HTR-8/SVneo (cell line): ENCODE measurements at places on chromosomes 16 and 17.

GRCh38 chr17:82320956-82321927 lies 3.8 kb upstream of the CD7 start:
- DNase-seq: peak; percentile 28

DNA sequence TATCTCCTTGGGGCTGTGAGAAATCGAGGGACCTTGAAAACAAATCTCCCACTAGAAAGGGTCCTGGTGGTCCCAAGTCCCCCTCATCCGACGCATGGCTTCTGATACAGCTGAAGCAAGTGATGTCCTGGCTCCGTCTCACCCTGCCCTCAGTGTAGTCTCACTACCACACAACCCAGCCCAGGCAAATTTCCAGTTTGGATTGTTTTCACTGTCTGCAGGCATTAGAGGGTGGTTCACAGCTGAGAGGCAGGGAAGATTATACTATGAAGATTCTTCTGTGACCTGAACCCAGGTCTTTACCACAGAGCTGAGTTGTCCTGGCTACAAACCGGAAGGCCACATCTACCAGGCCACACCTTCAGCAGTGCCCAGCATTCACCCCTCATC lies 17.7 kb downstream of the ZNHIT3 start:
- no peak for DNase-seq

DNA sequence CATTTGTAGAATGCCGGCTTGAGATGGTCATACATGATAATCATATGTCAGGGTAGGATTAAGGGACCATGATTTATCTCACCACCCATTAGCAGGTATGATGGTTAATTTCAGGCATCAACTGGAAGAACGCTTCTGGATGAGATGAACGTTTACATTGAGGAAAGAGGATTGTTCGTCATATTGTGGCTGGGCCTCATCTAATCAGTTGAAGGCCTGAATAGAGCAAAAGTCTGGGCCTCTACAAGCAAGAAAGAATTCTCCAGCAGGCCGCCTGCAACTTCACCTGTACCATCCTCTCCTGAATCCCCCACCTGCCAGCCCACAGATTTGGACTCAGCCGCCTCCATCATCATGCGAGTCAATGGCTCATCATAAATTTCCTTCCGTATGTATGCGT lies 30.6 kb upstream of the XYLT1 start:
- no peak for DNase-seq

GRCh38 chr17:70969521-70970034 lies 800.2 kb downstream of the KCNJ2 start:
- DNase-seq: no peak

DNA sequence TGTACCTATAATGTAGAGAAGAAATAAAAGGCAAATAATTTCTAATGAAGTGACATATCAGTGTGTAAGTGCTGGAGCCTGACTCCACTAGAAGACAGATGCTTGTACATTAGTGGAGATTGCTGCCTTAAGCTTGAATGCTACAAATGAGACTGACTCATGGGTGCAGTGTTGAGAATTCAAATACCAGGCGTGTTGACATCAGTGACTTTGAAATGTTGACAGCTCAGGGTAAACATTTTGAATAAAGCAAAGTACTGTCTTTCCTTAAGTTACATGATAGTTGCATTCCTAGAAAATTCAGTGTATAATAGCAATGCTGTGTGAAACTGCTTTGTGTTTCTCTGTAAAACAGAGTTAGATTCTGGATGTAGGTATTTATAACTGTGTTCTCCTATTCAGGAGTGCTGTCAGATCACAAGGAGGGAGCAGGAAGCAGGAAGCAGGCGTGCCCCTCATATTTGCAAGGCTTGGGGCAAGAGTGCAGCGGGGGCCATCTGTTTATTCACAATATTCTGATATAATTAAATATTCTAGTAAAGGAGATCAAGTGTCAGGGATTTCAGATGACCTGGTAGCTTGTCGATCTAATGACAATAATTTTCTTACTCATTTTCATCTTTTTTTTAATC lies 119.0 kb downstream of the SPECC1 start:
- DNase-seq: no peak

DNA sequence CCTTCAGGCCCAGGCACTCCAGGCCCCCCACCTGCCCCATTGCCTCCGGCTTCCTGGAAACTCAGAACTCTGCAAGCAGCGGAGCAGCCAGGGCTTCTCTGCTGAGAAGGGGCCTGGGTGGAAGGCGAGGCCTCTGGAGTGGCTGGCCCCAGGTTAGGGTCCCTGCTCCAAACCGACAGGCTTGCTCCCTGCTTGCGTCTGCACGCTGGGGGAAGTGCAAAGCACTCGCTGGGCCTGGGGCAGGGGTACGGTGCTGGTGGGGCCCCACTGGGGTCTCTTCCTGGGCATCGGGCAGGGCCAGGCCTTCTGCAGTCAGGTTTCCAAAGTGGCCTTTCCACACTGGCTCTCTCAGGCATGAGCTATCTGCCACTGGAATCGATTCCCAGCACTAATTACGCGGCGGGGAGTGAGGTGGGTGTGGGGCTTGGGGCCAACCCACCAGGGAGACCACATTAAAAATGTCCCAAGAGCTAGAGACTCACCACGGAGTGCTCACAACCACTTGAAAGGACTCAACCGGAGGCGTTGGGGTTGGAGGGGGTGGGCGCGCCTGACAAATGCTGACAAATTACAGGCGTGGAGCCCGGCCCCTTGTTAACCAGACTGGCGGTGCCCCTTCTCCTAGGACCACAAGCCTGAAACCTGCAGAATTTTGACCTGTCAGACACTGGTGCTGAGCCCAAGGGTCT lies 17.9 kb downstream of the FAM83G start:
- no peak for DNase-seq

- DNase-seq: no peak
Observed at GRCh38 chr16:21620592-21620991, 21.2 kb downstream of the METTL9 start.

- no peak for DNase-seq
Observed at GRCh38 chr16:1781758-1782407, 488 bp downstream of the SPSB3 start.

DNA sequence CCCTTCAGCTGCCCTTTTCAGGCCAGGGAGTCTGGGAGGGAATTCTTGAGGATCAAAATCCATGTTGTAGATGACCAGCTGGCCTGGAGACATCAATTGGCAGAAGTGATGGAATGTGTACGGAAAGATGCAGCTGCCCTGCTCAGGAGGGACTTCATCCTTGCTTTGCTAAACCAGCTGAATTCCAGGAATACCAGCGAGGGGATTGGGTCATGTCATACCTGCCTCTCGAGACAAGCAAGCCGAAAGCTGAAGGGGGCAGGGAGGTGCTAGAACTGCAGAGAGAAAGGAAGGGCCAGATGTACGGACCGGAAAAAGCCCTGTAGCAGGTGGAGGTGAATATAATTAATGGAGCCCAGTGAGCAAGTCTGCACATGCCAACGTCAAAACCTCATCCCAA lies 25.6 kb upstream of the NTN1 start:
- DNase-seq: no peak

DNA sequence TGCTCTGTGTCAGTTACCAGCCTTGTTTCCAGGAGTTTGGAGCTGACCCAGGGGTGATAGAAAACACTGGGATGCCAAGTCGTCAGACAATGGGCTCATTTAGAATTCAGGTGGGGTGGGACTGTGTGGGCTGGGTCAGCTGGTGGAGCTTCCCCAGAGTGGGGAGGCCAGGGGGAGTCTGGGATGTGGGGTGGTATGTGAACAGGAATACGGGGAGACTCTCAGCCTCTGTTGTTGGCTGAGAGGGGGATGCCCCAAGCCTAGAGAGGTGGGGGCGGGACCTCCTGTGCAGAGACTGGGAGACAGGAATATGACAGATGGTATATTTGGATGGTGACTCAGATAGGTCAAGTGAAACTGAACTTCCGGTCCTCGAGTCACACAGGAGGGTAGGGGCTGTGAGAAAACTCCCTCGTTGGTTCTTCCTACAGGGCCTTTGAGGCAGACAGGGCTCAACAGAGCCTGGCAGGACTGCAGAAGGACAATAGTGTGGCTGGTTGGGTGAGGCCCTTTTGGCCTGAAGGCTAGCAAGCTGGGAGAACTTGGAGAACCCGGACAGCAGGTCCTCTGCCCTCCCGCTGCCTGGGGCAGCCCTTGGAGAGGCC lies 23.7 kb downstream of the CDH1 start:
- DNase-seq: peak; percentile 93

DNA sequence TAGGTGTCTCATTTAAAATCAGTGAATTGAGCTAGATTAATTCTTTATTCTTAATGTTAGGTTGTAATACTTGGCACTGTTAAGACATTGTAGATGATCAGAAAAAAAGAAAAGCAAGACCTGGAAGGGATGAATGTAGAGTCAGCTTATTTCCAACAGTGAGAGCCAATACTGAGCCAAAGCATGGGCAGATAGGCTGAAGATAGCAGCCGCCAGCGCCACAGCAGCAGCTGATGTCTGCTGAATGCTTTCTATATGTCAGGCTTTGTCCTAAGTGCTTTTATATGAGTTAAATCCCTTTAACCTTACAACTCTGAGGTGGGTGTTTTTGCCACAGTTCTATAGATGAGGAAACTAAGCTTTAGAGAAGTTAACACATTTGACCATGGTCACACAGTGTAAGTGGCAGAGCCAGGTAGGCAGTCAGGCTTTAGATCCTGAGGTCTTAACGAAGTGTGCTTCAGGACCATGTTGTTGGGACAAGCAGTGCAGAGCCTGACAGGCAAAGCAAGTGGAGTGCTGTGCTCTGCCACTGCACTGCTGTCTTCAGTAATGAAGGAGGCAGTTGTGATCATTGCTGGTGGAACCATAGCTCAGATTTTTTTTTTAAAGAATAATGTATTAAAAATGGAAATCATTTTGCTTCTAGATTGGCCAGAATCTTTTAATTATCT lies 25.9 kb downstream of the TNRC6A start:
- DNase-seq: no peak

GRCh38 chr17:82230609-82231311 lies 1.9 kb downstream of the SLC16A3 start:
- DNase-seq: no peak

- DNase-seq: no peak
Observed at GRCh38 chr16:84826558-84826941, 6.8 kb downstream of the CRISPLD2 start.

GRCh38 chr17:58354541-58355216 lies 2.7 kb upstream of the SUPT4H1 start:
- DNase-seq: no peak

DNA sequence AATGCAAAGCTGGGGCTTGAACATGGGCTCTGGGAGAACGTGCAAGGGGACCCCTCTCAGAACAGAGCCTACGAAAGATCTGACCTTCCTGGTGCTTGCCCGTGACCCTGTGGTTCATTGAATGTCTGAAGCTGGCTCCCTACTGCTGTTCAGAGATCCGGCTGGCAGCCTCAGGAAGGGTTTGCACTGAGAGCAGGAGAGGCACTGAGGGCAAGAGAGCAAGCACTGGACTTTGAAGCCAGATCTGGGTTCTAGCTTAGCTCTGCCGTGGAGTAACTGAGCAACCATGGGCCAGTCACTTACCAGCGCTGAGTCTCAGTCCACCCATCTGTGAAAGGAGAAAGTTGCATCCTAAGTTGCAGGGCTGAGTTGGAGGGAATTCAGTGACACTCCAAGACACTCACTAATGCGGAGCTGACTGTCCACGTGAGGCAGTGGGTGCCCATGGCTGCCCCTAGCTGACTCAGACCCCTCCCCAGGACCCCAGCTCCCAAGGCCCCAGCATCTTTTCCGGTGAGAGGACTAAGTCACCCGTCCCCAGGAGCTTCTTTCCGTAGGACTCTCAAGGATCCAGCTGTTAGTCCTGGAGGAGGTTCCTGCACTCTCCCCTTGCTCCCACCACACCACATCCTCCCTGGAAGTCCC lies 41.3 kb downstream of the BEAN1 start:
- DNase-seq: no peak

GRCh38 chr17:17082878-17083277 lies 40.6 kb downstream of the MPRIP start:
- DNase-seq: no peak

DNA sequence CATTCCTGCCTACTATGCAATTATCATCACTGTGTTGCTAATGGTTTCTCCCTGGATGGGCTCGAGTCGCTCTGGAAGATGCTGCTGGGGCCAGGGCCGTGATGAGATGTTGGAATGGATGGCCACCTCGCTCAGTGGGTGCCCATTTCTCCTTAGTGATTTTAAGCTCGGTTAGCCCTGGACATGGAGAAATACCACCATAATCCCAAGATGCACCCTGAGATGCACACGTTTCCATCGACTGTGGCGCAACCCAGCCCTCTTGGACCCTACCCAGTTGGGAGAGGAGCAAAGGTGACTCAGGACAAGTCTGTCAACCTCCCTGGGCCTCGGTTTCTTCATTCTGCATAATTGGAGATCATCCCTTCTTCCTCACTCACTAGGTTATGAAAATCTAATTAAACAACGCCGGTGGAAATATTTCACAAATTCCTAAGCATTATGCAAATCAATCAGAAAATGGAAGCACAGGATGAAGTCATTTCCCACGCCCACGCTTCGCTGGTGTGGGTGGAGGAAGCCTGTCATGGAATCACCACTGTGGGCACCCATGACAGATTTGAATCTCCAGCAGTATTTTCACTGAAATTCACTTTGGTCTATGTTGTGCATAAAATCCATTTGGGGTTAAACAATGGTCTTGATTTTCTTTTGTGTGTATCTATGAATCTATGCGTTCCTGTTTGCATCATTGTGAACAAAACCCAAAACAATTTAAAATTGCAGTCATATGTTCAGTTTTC lies 195.2 kb downstream of the AXIN2 start:
- no peak for DNase-seq

GRCh38 chr16:12225806-12226465 lies 249.4 kb downstream of the SNX29 start:
- no peak for DNase-seq

DNA sequence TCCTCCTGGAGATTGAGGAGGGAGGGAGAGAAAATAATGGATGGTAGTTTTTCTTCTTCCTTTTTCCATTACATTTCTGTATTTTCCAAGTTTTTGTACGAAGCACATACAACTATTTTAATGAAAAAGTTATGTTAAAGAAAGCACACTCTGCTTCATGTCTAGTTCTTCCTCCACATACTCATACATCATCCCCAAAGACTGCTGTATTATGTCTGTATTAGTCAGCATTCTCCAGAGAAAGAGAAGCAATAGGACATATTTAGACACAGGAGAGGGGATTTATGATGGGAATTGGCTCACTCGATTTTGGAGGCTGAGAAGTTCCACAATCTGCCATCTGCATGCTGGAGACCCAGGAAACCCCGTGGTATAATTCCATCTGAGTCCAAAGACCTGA lies 10.1 kb upstream of the ACSM2A start:
- DNase-seq: no peak
